ENCODE measurements at places on chromosomes 4 and X. TPM values are rescaled to one million over a fixed set of nuclear protein-coding genes. Genes with fewer than 3 reads are reported as not detected.

- no peak for DNase-seq
- H3K4me3 ChIP-seq = no peak overlapping the region
- H3K27ac ChIP-seq = no peak overlapping the region
- no peaks in the 10 kb centered on the region for H3K4me1 ChIP-seq
- no peaks in the 10 kb centered on the region for H3K36me3 ChIP-seq
- no peaks in the 10 kb centered on the region for H3K27me3 ChIP-seq
Observed at GRCh38 chrX:87664381-87664780, 146.8 kb downstream of the KLHL4 start.

The USP26 gene
- total RNA-seq = not detected

The RGN gene
- total RNA-seq = not detected

The PCDH7 gene
- not detected for total RNA-seq

DNA sequence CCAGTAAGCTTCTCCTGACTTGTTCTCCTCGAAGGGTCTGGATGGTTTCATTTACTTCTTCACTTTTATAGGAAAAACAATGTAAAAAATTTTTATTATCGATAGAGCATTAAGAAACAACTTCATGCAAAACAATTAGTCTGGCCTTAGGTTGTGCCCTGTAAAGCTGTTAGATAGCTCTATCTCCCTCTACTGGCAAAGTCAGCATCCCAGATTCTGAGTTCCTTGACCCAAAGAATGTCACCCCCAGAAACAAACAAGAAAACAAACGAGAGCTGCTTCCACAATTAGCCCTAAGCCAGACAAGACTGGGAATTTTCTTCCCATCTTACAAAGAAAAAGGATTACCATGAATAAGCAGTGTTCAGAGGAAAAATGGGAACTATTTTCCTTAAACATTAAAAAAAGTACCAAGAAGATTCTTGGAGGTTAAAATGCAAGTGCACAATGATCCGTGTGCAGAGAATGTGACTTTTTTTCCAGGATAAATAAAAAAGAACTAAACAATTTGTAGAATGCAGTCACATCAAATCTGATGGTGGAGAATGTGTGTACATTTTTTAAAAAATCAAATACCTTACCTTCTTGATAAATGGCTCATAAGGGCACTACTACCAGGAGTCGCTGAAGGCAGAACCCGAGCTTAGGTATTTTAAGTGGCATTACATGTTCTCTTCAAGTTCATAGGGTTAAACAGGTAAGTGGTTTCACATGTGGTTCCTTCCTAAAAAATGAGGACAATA lies 293.2 kb downstream of the FBXO8 start:
- H3K36me3 ChIP-seq = no peaks in the 10 kb centered on the region
- no peaks in the 10 kb centered on the region for H3K27me3 ChIP-seq
- no peak for DNase-seq
- no peaks in the 10 kb centered on the region for H3K4me1 ChIP-seq
- no peak overlapping the region for H3K27ac ChIP-seq

The PLXNB3 gene
- total RNA-seq = 0.52 TPM

DNA sequence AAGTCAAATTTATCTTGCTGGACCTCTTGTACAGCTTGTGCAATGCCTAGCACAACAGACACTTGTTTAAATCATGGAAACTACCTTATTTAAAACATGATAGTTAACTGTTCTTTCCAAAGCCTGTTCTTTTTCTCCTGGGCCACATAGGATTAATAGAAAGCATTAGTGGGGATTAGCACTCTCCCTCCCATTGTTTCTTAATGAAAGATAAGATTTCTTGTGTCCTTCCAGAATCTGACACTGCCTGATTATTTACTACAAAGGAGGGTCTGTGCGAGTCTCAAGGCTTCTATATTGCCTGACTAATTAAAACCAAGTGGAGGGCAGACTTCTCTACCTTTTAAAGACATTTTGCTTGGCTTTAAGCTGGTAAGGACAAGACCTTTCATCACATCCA lies 8.5 kb upstream of the ELMOD2 start:
- peaks cover 5% of the 10 kb centered on the region for H3K27me3 ChIP-seq
- no peaks in the 10 kb centered on the region for H3K4me1 ChIP-seq
- DNase-seq = no peak
- H3K27ac ChIP-seq = no peak overlapping the region
- no peaks in the 10 kb centered on the region for H3K36me3 ChIP-seq

The FRAS1 gene
- not detected for total RNA-seq

- DNase-seq = no peak
- no peaks in the 10 kb centered on the region for H3K4me1 ChIP-seq
- no peaks in the 10 kb centered on the region for H3K27me3 ChIP-seq
- H3K27ac ChIP-seq = no peak overlapping the region
- H3K4me3 ChIP-seq = no peak overlapping the region
Observed at GRCh38 chr4:111269439-111269838, 646.6 kb upstream of the PITX2 start.

The ZNF81 gene
- total RNA-seq = 10.9 TPM

DNA sequence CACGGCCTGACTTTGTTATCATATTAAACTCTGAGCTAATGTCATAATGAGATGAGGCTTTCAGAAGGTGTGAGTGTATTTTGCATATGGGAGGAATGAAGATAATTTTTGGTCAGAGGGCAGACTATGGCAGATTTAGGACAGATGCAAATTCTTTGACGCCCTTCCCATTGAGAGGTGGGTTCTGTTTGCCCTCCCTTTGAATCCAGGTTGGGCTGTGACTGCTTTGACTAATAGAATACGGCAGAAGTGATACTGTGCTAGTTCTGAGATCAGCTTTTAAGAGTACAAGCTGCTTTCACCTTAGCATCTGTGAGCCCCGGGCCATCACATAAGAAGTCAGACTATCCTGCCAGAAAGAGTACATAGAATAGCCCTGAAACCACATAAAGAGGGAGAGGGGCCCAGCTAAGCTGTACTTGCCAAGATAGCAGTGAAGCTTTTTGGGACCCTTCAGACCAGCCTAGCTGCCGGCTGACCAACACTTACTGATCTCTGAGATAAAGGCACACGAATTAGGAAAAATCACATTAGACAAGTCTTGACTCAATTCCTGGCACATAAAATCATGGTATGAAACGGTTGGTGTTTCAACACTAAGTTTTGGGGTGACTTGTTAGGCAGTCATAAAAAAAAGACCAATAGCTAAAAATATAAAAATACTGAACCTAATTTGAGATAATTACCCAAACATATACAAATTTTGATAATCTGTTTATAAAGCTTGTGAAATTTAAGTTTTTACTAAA lies 166.7 kb upstream of the SH3RF1 start:
- no peaks in the 10 kb centered on the region for H3K36me3 ChIP-seq
- no peak overlapping the region for H3K27ac ChIP-seq
- H3K4me1 ChIP-seq = no peaks in the 10 kb centered on the region
- no peak overlapping the region for H3K4me3 ChIP-seq

DNA sequence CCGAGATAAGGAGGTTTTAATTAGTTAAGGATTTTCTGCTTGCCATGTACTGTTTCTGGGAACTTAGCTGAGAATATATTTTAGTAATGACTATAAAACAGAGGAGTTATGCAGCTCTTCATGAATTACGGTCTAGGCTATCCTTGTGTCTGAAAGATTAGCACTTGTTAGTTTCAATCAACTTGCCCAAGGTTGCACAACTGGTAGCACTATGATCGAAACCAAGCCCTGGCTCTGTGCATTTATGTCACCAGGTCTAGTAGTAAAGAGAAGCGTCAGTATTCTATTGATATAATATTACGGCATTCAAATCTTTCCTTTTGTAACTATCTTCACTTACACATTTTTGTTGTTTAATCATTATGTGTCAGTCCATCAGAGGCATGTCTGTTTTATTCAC lies 176.0 kb downstream of the TLL1 start:
- H3K36me3 ChIP-seq = no peaks in the 10 kb centered on the region
- no peak overlapping the region for H3K27ac ChIP-seq
- no peak for DNase-seq
- H3K4me3 ChIP-seq = no peak overlapping the region
- no peaks in the 10 kb centered on the region for H3K27me3 ChIP-seq
- H3K4me1 ChIP-seq = no peaks in the 10 kb centered on the region

DNA sequence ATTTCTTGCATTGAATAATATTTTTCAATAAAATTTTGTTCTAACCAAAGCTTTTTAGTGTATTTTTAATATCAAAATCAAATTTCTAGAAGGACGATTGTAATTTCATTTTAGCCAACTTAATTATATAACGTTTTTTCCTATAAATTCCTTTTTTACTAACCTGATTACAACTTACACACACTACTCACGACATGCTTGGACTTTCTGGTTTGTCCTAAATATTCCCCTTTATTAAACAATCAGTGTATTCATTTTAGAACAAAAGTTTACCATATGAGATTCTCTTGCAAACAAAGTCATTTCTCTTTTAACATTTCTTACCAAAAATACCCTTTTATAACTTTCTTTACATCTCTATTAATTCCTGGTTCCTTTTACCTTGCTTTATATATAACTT lies 173.7 kb downstream of the PWWP3B start:
- no peaks in the 10 kb centered on the region for H3K36me3 ChIP-seq
- DNase-seq = no peak
- no peaks in the 10 kb centered on the region for H3K4me1 ChIP-seq

DNA sequence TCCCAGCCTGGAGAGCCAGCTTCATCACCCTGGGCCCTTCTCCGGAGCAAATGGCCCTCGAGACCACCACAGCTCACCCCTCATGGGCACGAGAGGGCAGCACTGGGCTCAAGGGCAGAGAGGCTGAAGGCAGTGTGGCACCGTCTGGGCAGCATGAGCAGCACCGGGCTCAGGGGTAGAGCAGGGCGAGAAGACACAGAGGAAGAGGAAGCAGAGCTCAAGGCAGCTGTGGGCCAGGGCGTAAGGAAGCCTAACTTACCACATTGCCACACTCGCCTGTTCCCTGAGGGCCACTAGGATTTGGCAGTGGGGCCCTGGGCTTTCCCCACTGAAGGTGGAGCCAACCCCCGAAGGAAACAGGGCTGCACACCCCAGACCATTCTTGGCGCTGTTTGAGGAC lies 15.5 kb downstream of the ZNF185 start:
- H3K27ac ChIP-seq = no peak overlapping the region
- H3K4me3 ChIP-seq = no peak overlapping the region
- no peaks in the 10 kb centered on the region for H3K36me3 ChIP-seq
- H3K4me1 ChIP-seq = no peaks in the 10 kb centered on the region

The SPANXA2 gene
- total RNA-seq = not detected

The PRKG2 gene
- total RNA-seq = 1.9 TPM

- no peaks in the 10 kb centered on the region for H3K36me3 ChIP-seq
- peaks cover 3% of the 10 kb centered on the region for H3K27me3 ChIP-seq
- DNase-seq = peak; percentile 6
- no peak overlapping the region for H3K4me3 ChIP-seq
Observed at GRCh38 chr4:108492816-108493595, 127.4 kb upstream of the RPL34 start.

DNA sequence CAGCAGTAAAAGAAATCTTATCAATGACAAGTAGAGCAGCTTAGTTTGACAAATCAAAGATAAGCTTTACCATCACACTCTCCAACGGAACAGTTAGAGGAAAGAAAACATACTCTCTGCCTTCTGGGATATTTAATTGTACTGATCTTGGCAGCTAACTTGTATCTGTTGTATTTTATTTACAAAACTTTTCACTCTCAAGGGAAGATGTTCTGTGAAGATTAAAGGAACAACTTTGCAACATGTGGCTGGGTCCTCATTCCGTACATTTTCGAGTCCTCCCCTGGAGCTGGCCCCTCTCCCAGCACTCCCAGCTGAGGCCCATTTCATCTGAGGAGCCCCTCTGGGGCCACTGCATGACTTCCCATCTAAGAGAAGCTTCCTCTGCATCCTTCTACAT lies 74.4 kb downstream of the RPS3A start:
- no peaks in the 10 kb centered on the region for H3K36me3 ChIP-seq
- no peaks in the 10 kb centered on the region for H3K27me3 ChIP-seq
- H3K4me3 ChIP-seq = no peak overlapping the region
- no peak for DNase-seq
- no peaks in the 10 kb centered on the region for H3K4me1 ChIP-seq

The SHROOM2 gene
- 0.35 TPM for total RNA-seq

DNA sequence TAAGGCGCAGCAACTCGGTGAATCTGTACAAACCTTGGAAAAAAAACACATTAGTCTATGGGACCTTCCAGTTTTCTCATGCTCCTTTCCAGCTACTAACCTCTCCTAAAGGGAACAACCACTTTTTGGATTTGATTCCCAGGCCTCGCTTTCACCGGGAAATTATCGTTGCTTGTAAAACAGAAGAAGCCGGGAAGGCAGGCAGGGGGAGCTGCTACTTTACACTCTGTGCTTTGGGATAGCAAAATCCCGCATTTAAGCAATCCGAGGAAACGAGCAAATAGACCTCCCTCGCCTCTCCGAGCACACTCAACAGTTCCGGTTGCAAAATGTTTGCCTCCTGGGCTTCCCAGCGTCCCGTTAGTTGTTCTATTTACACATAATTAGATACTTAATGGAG lies 1.2 kb downstream of the CD38 start:
- peaks cover 28% of the 10 kb centered on the region for H3K4me1 ChIP-seq
- no peak for DNase-seq
- H3K4me3 ChIP-seq = peak overlapping the region; percentile 85
- H3K27ac ChIP-seq = no peak overlapping the region
- no peaks in the 10 kb centered on the region for H3K36me3 ChIP-seq

DNA sequence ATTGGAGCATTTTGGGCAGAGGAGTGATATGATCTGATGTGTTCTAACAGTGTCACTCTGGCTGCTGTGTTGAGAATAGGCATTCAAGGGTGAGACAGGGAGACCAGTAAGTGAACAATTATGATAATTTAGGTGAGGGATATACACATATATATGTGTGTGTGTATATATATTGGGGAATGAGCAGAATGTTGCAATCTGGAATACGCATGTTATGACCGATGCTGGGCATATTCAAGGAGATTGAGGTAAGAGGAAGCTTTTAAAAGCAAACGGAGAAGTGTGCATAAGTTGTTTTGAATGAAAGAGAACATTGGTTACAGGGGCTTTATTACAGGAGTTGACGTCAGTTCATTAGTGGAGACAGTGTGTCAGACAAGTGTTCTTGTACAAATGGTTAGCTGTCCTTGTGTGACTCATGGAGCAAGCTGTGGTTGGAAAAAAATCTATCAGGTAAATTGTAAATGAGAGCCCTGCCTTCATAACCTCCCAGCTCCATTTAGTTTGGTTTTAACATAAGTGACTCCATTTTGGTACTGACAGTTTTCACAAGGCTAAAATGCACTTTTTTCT lies 442.5 kb upstream of the LCORL start:
- no peaks in the 10 kb centered on the region for H3K36me3 ChIP-seq
- no peak overlapping the region for H3K27ac ChIP-seq
- H3K4me3 ChIP-seq = no peak overlapping the region
- H3K27me3 ChIP-seq = no peaks in the 10 kb centered on the region
- H3K4me1 ChIP-seq = no peaks in the 10 kb centered on the region
- DNase-seq = no peak

The GCNA gene
- total RNA-seq = 3.7 TPM

DNA sequence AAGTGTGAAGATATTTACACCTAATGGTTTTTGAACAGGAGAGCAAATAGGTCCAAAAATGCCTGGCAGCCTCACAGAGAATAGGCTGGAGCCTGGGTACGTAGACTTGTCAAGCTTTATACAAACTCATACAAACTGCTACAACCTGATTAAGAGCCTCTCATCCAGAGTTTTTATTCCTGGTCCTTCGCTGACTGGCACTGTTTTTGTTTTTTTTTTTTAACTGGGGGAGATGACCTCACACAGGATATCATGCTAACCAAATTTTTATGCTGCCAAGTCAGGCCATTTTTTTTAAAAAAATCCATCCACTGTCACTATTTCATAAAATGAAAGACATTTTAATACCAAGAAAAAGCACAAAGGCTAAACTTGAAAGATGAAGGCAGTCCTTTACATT lies 1.9 kb downstream of the FAM114A1 start:
- H3K4me1 ChIP-seq = peaks cover 3% of the 10 kb centered on the region
- DNase-seq = no peak
- H3K36me3 ChIP-seq = no peaks in the 10 kb centered on the region
- no peak overlapping the region for H3K27ac ChIP-seq
- peaks cover 22% of the 10 kb centered on the region for H3K27me3 ChIP-seq

GRCh38 chrX:130261296-130261893 lies 7.3 kb downstream of the ZNF280C start:
- no peak for DNase-seq
- H3K4me3 ChIP-seq = no peak overlapping the region
- H3K4me1 ChIP-seq = peaks cover 8% of the 10 kb centered on the region
